ENCODE measurements at places on chromosomes 12 and 14.

- no peak for DNase-seq
These were observed 1.8 kb downstream of the ITGA7 start for GRCh38 chr12:55705782-55706402.

GRCh38 chr14:21192447-21192822, 36.6 kb upstream of the OR5AU1 start:
- DNase-seq: no peak

DNA sequence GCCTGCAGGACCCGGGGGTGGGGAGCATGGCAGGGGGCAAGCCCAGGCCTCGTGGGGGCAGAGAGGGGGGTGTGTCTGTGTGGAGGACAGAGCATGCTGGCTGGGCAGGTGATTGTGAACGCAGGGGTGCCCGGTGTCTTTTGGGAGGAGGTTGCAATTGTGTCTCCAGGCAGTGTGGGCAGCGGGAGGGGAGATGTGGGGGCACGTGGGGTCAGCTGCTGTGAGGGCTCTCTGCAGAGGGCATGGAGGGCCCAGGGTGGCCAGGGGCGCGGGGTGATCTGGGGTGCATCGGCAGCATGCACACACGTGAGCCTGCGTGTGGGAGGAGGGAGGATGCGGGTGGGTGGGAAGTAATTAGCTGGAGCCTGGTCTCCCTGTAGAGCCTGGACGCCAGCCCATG, 32.2 kb upstream of the DIO3 start:
- DNase-seq: no peak

GRCh38 chr12:71704920-71705319, 19.0 kb downstream of the TMEM19 start:
- no peak for DNase-seq

DNA sequence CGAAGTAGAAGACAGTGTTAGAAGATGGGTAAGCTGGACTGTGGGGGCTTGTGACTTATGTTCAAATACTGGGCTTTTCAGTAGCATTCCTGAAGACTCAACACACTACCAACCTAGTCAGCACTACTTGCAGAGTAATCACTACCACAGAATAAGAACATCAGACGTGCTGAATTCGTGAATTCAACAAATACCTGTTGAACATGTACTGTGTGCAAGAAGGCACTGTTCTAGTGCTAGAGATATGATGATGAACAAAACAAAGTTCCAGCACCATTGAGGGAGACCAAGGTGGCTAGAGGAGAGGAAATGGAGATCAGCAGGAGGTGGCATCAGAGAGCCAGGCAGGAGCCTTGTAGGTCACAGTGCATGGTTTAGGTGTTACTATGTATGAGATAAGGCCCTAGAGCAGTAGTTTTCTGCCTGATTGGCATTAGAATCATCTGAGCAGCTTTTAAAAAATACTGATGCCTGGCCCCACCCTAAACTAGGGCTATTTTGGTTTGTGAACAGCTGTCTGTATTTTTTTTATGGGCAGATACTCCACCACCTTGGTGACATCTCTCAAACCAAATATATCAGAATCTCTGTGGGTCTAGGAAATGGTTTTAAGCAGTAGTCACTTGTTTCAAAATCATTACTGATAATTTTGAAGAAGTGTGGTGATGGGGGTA, 26.8 kb downstream of the FERMT2 start:
- no peak for DNase-seq

- DNase-seq: no peak
These were observed 22.4 kb downstream of the ARG2 start for GRCh38 chr14:67641902-67642749.

DNA sequence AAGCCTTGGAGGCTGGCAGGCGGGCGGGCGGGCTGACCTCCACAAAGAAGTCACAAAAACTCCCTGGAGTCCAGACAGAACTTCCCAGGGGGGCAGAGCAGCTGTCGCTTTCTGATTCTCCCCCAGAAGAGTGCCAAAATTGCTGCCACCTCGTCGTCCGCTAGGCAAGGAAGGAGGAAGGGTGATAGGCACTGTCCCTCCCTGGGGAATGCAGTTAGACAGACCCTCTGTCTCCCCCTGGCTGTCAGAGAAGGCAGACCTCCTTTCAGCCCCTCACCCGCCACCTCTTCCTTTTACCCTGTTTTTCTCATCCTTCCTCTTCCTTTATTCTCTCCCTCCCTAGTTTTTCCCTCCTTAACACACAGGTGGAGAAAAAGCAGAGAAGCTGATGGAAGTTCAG, 18.7 kb downstream of the GRIN2B start:
- DNase-seq: no peak

- no peak for DNase-seq
These were observed at the start of gene HIP1R for GRCh38 chr12:122834921-122835749. TSS of gene HIP1R (plus strand) at chr12:122835457. CDS start at chr12:122835551, 94 bp downstream.

GRCh38 chr12:92021666-92022035, 124.0 kb downstream of the BTG1 start:
- no peak for DNase-seq
